GM04504 (cell line): ENCODE measurements at places on chromosomes 7 and 10.
A peak's percentile ranks its signal among the peaks of the same experiment; 100 is the strongest.

- no peak for DNase-seq
These were observed 40.4 kb downstream of the GFRA1 start for GRCh38 chr10:116232613-116233012.

DNA sequence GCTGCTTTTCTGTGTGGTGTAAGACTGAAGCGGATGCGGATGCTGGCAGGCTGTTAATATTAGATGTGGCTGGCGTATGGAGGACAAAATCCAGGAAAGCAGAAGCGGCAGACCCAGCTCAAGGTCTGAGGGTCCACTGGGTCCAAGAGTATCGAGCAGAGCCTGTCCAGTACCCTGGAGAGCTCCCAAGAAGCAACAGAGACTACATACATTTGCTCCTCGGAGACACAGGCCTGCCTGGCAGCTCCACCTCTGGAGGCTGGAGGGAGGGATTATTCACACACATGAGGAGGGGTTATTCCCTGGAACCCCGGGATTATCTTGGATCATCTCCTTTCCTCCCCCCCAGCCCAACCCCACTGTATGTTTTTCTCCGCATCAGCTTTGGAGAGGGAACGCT, 31.3 kb upstream of the LOXL4 start:
- no peak for DNase-seq

GRCh38 chr10:121411004-121411403, 187.2 kb downstream of the FGFR2 start:
- no peak for DNase-seq

- DNase-seq: no peak
These were observed 81.6 kb downstream of the CDK14 start for GRCh38 chr7:90677486-90678404.

DNA sequence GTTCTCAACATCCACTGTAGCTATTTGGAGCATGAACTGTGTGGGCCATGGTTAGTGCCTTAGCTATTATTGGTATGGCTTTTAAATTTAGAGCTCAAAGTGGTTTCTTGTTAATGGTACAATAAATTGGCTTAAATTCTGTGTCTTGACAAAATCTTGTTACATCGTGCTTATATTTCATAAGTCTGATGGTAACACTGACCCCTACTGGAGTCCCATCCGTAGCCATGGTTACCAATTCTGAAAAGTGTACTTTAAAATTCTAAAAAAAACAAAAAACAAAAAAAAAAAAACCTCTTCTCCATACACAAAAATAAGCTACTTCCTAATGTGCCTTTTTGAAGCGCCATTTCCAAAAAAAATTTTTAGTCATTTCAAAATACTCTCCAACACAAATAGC, 6.4 kb upstream of the RPP30 start:
- DNase-seq: no peak

GRCh38 chr7:30503274-30504212, 1.1 kb downstream of the GGCT start:
- no peak for DNase-seq

- peak; percentile 9 for DNase-seq
These were observed 12.5 kb downstream of the PRF1 start for GRCh38 chr10:70589762-70590654.

GRCh38 chr7:151017953-151018420, 6.3 kb downstream of the ATG9B start:
- no peak for DNase-seq

GRCh38 chr10:24622781-24623301, 100.8 kb downstream of the ARHGAP21 start:
- no peak for DNase-seq
